Testis (tissue), 5 donors: ENCODE measurements at places on chromosomes 2 and 18. TPM values are rescaled to one million over a fixed set of nuclear protein-coding genes. Genes with fewer than 3 reads are reported as not detected.

DNA sequence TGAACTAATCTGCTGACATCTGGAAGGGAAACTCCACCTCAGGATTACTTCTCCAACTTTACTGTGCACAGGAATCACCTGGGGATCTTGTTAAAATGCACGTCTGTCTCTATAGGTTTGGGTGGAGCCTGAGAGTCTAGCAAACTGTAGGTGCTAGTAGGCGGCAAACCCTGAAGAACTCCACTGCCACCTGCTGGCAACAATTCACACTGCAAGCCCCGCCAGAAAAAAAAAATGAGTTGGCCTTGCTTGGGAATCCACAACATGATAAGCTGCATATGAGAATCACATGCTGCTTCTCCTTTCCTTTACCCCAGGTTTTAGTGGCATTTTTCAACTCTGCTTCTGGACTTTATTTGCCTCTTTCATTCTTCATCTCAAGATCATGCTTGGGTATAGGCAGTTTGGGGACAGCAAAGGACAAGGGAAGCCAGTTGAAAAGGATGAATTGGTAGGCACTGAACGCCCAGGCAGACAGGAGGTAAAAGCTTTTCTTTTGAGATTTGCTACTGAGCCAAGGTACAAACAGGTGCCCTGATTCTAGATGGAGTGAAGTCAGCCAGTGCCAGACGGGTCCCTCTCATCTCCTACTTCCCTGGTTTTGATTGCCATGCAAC, 88.8 kb downstream of the VIT start:
- H3K27ac ChIP-seq, result no peak overlapping the region
- no peaks in the 10 kb centered on the region for H3K4me1 ChIP-seq
- no peak overlapping the region for H3K4me3 ChIP-seq
- H3K36me3 ChIP-seq, result no peaks in the 10 kb centered on the region
- no peaks in the 10 kb centered on the region for H3K27me3 ChIP-seq

- H3K4me3 ChIP-seq, result no peak overlapping the region
- no peaks in the 10 kb centered on the region for H3K27me3 ChIP-seq
- H3K27ac ChIP-seq, result peak overlapping the region; percentile 3
- no peaks in the 10 kb centered on the region for H3K36me3 ChIP-seq
These were observed 30.1 kb downstream of the FEZ2 start for GRCh38 chr2:36567711-36568408.

DNA sequence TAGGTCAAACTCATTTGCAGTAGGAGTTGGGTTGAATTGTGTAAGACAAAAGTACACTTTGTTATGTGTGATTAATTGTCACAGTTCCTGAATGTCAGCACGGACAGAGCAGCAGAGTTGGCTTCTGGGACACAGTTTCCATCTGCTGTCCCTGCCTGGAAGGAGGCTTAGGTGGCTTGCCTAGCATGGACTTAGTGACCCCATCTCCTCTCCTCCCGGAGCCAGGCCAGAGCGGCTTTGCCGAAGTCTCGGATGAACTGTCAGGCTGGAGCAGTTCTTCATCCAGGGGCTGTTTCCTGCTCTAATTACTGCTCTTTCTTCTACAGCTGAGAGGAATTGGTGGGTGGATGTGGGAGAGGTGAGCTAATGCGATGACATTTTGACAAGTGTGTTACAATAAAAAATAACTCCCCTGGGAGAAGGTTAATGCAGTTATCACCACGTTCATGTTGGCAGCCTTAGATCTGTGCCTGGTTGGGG, 102.0 kb downstream of the SH3RF3 start:
- DNase-seq, result no peak
- no peak overlapping the region for H3K27ac ChIP-seq
- no peak overlapping the region for H3K4me3 ChIP-seq
- no peaks in the 10 kb centered on the region for H3K36me3 ChIP-seq

DNA sequence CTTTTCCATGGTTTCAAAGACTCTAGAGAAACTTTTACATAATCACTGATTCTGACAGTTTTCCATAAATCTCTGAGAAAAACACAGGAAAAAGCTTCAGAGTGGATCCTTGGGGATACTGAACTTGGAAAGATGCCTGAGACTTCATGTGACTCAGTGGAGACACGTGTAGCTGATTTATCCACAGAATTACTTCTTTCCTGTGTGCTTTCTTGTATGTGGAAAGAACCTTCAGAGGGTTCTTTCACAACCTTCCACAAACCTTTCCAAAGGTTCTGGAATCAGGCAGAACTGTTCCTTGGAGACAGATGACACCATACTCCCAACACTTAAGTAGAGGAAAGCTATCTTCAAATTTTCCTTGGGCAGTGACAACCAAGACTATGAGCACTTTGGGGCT, 207.2 kb downstream of the RND3 start:
- no peaks in the 10 kb centered on the region for H3K36me3 ChIP-seq
- H3K4me3 ChIP-seq, result no peak overlapping the region
- no peaks in the 10 kb centered on the region for H3K4me1 ChIP-seq
- H3K27ac ChIP-seq, result no peak overlapping the region
- H3K27me3 ChIP-seq, result no peaks in the 10 kb centered on the region
- DNase-seq, result peak; percentile 34

- H3K4me3 ChIP-seq, result no peak overlapping the region
- DNase-seq, result no peak
- no peaks in the 10 kb centered on the region for H3K4me1 ChIP-seq
- H3K27ac ChIP-seq, result no peak overlapping the region
These were observed 57.6 kb upstream of the CABLES1 start for GRCh38 chr18:23077493-23078256.

DNA sequence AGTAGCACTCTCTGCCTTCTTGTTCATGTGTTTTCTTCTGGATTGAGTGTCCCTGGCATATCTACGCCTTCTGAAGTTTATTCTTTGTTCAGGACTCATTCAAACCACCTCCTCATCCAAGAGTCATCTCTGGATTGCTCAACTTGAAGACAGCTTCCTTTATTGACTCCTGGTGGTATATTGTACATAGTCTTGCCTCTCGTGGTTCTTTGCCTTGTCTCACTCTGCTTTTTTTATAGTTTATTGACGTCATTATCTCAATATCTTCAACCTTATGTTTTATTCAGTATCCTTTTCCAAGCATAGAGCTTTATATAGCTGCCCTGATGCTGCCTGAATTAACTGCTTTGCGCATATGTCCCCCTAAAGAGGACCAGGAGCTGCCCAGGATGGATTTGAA, 161.7 kb downstream of the INSIG2 start:
- no peak for DNase-seq
- no peaks in the 10 kb centered on the region for H3K4me1 ChIP-seq
- H3K36me3 ChIP-seq, result no peaks in the 10 kb centered on the region
- H3K27ac ChIP-seq, result no peak overlapping the region
- no peaks in the 10 kb centered on the region for H3K27me3 ChIP-seq

- no peak for DNase-seq
- H3K27ac ChIP-seq, result no peak overlapping the region
These were observed 45.8 kb upstream of the PTPRM start for GRCh38 chr18:7521226-7521856.

- no peak overlapping the region for H3K4me3 ChIP-seq
- DNase-seq, result no peak
- no peaks in the 10 kb centered on the region for H3K36me3 ChIP-seq
- H3K27ac ChIP-seq, result no peak overlapping the region
- no peaks in the 10 kb centered on the region for H3K27me3 ChIP-seq
- no peaks in the 10 kb centered on the region for H3K4me1 ChIP-seq
These were observed 104.7 kb downstream of the FEZ2 start for GRCh38 chr2:36493306-36493705.

GRCh38 chr2:122705746-122706145, 950.3 kb downstream of the TSN start:
- no peak overlapping the region for H3K4me3 ChIP-seq
- H3K36me3 ChIP-seq, result no peaks in the 10 kb centered on the region
- no peaks in the 10 kb centered on the region for H3K27me3 ChIP-seq
- no peak overlapping the region for H3K27ac ChIP-seq
- peaks cover 4% of the 10 kb centered on the region for H3K4me1 ChIP-seq

- peaks cover 24% of the 10 kb centered on the region for H3K4me1 ChIP-seq
- no peaks in the 10 kb centered on the region for H3K36me3 ChIP-seq
- no peak overlapping the region for H3K27ac ChIP-seq
- H3K4me3 ChIP-seq, result no peak overlapping the region
These were observed 33.8 kb upstream of the HAAO start for GRCh38 chr2:42826231-42826630.

DNA sequence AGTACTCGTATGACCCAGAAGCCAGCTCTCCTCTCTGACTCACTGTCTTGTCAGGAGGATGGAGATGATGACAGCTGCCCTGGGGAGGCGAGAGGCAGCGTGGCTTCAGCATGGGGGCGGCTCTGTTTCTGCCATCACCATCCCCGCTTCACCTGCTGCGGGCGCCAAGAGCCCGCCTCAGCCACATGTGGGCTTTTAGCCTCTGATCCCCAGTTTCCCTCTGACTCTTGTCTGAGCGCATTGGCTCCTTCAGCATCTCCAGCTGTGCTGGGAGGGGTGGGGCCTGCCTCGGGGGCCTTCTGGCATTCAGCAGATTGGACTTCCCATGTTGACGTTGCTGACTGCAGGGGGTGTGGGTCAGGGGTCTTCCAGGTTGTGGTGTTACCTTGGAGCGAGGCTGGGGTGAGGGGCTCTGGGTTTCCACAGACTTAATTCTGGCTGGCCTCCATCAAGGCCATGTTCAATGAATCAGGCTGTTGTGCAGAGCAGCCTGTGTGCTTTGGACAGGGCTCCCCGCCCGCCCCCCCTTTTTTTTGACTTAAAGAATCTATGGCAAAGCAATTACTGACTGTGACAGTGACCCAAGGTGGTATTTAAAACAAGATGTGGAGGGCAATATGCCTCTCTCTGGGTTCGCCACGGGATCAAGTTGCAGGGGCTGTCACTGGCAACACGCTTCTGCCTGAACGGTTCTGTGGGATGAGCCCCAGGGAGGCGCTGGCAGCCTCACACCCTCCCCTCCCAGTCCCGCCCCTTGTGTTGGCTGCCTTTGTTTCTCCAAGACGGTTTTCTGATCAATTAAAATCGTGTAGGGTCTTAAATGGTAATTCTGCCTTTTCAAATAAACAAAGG, 228.3 kb downstream of the LDLRAD4 start:
- H3K4me3 ChIP-seq, result no peak overlapping the region
- DNase-seq, result no peak
- peaks cover 3% of the 10 kb centered on the region for H3K4me1 ChIP-seq

DNA sequence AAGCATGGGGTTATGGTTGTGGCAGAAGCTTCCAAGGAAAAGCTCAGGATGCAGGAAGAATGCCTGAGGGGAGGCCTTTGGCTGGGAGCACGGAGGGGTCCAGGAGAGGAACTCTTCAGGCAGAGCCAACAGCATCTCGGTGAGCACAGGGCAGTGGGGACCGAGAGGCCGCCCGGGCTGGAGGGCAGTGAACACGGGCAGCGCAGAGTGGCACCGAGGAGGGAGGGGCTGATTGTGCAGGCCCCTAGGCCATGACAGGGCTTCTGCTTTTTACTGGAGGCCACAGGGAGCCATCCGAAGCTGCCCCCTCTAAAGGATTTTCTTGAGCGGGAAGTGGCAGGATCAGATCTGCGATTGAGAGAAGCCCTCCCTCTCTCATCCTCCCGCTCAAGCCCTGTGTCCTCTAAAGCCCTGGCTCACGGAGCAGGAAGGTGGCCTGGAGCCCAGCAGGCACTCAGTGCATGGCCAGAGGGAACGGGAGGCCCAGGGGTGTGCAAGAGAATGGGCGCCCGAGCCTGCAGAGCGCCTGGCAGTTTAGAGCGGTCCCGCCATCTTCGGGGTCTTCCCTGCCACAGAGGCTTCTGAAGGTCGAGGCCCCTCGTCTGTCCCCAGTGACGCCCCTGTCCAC, 110.0 kb upstream of the STON1 start:
- peak overlapping the region; percentile 32 for H3K4me3 ChIP-seq
- H3K27ac ChIP-seq, result no peak overlapping the region

- H3K27me3 ChIP-seq, result no peaks in the 10 kb centered on the region
- H3K36me3 ChIP-seq, result no peaks in the 10 kb centered on the region
- peak overlapping the region; percentile 28 for H3K27ac ChIP-seq
- no peak for DNase-seq
- no peak overlapping the region for H3K4me3 ChIP-seq
These were observed 18.1 kb downstream of the LPIN2 start for GRCh38 chr18:2994603-2995432.

DNA sequence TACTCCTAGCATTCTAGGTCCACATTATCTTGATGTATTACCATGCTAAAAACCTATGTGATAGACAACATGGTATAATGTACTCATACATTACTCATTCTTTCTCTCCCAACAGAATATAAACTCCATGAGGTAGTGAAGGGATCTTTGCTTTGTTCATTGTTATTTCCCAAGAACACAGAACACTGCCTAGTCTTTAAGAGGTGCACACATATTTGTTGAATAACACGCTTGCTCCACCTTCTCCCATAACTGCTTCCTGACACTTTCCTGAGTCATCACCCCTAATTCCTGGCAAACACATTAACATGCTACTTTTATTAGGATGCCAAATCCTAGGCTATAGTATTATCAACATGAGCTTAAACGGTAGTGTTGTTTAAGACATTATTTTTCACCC, 41.3 kb downstream of the REV1 start:
- H3K27me3 ChIP-seq, result no peaks in the 10 kb centered on the region
- H3K4me3 ChIP-seq, result no peak overlapping the region
- H3K36me3 ChIP-seq, result no peaks in the 10 kb centered on the region
- H3K27ac ChIP-seq, result no peak overlapping the region
- no peaks in the 10 kb centered on the region for H3K4me1 ChIP-seq

- no peak overlapping the region for H3K4me3 ChIP-seq
- H3K36me3 ChIP-seq, result no peaks in the 10 kb centered on the region
- no peaks in the 10 kb centered on the region for H3K4me1 ChIP-seq
- no peak overlapping the region for H3K27ac ChIP-seq
- no peaks in the 10 kb centered on the region for H3K27me3 ChIP-seq
These were observed 89.5 kb downstream of the SMAD7 start for GRCh38 chr18:48861181-48861708.

- H3K36me3 ChIP-seq, result no peaks in the 10 kb centered on the region
- no peak overlapping the region for H3K4me3 ChIP-seq
- H3K27ac ChIP-seq, result no peak overlapping the region
- no peak for DNase-seq
- no peaks in the 10 kb centered on the region for H3K27me3 ChIP-seq
- no peaks in the 10 kb centered on the region for H3K4me1 ChIP-seq
These were observed 40.3 kb downstream of the ARMC9 start for GRCh38 chr2:231238689-231239088.

DNA sequence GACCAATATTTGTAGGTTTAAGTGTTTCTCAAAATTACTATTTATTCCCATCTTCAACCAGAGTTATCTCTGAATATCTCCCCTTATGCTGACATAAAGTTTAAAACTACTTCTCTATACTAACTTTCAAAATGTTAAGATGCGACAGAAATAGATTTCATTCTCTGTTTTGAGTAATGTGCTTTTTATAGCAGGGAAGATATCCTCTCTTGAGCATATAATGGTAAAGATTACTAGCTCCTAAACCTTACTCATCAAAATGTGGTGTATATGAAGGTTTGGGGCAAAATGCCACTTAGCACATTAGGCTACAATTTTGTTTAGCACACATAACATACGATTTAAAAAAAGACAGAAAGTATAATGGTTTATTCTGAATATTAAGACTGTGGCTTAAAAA, 54.4 kb downstream of the CWC22 start:
- H3K27ac ChIP-seq, result no peak overlapping the region
- H3K36me3 ChIP-seq, result no peaks in the 10 kb centered on the region

Gene HMSD
- 0.39 TPM for total RNA-seq

Gene GALNT5
- total RNA-seq, result 0.06 TPM

Gene ADD2
- total RNA-seq, result 6.1 TPM

Gene SDC1
- 8.7 TPM for total RNA-seq

Gene LOXL3
- 13.1 TPM for total RNA-seq

Gene PLCD4
- total RNA-seq, result 8.2 TPM
